ENCODE measurements at places on chromosomes 1 and 21.

DNA sequence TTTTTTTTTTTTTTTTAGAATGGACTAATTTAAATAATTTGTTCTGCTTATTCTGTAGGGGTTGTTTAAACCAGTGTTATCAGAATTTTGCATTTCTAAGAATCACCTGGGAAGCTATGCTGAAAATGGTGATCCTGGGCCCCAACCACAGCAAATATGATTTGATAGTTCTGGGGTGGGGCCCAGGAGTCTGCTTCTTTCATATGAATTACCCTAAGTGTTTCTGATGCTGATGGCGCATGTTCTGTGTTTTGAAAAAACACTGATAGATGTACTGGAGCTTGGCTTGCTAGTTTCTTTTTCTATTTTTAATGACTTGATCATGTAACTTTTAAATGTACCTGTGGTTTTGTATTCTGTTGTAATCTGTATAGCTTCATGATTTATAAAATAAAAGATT is 89.3 kb downstream of the CDC14A start:
- no peak for ATAC-seq

DNA sequence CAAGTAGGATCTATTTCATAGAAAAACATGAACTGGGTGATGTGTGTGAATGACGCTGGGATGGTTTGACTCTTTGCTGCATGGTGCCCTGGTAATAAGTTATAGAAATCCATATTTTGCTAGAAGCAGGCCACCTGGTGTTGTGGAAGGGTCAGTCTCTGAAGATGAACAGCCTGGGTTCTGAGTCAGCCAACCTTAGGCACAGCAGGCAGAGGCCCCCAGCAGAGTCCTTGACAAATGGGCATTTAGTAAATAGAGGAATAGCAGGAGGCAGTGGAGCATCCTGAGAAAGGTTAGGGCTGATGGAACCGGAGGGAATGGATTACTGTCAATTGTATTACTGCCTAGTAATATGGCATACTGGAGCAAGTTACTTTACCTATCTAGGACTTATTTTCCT is 20.9 kb downstream of the FGGY start:
- ATAC-seq: no peak

- ATAC-seq: no peak
Measured at GRCh38 chr1:112472142-112472541, 36.6 kb upstream of the WNT2B start.

DNA sequence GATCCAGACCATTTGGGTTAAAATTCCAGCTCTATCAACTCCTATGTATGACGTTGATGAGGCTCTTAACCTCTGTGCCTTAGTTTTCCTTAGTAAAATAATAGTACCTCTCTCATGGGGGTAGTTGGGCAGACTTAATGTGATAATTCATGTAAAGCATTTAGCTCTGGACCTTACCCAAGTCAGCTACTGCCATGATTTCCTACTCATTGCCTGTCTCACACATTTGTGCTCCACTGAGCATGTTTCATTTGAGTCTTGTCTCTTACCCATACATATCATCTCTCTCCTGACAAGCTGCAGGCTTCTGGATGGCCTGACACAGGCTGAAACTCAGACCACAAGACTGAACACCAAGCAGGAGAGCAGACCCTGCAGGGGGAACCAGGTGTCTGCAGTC is 77.7 kb upstream of the ZBTB40 start:
- no peak for ATAC-seq

DNA sequence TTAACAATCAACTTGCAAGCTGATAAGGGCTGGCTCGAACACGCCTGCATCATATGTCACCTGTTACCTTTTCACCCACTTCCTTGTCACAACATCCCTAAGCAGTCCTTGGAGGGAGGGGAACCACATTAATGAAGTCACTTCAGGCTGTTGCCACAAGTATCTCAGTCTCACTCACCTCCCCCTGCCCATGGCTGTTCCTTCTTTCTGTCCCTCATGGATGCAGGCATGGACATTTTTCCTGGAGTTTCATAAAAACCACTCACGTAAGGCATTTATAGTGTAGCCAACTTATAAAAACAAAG is 76.8 kb upstream of the ANGPTL1 start:
- no peak for ATAC-seq

DNA sequence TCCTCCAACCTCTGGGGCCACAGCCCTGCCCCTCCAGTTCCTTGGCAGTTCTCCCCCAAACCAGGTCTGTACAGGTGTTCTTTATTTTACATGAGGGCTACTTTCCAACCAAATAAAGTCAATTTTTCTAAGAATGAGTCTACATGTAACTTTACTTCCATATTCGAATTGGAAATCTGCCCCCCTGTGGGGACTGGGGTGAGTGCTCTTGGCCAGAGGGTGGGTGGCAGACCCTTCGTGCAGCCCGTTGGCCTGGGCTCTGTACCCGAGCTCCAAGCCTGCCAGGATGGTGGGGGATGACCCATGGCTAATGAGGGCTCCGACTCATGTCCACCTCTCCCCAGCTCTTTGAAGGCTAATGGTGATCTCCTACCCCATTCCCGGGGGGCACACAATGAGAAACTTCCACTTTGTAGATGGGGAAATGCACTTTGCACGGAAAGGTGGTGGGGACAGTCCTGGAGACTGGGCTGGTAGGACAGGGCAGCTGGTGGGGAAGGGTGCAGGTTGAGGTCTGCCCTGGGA is 589 bp upstream of the CATSPER4 start:
- peak; percentile 7 for ATAC-seq

GRCh38 chr1:49045371-49045770 is 268.7 kb upstream of the BEND5 start:
- ATAC-seq: no peak

GRCh38 chr1:27862671-27863537 is 9.4 kb upstream of the THEMIS2 start:
- peak; percentile 87 for ATAC-seq

Data from esophagus mucosa (tissue), 1 donor.